ENCODE measurements at places on chromosomes 1 and 21. TPM values are rescaled to one million over a fixed set of nuclear protein-coding genes. Genes with fewer than 3 reads are reported as not detected.

OR2T2 gene
- not detected for total RNA-seq

DLGAP3 gene
- 0.05 TPM for total RNA-seq

OR2L13 gene
- not detected for total RNA-seq

BATF3 gene
- 3.3 TPM for total RNA-seq

CADM3 gene
- total RNA-seq = 0.47 TPM

INTS11 gene
- total RNA-seq = 87.4 TPM

CHRM3 gene
- total RNA-seq = 0.20 TPM

ZC3H12A gene
- total RNA-seq = 8.6 TPM

KANK4 gene
- total RNA-seq = 27.2 TPM

MAP1LC3C gene
- total RNA-seq = not detected

PTPN14 gene
- 13.8 TPM for total RNA-seq

S100A12 gene
- not detected for total RNA-seq

LCE1C gene
- total RNA-seq = not detected

NR5A2 gene
- total RNA-seq = 0.10 TPM

SIM2 gene
- total RNA-seq = 1.8 TPM

SPRR1B gene
- not detected for total RNA-seq

GPR25 gene
- total RNA-seq = not detected

FCRLA gene
- 2.0 TPM for total RNA-seq

MTFR1L gene
- total RNA-seq = 45.0 TPM

LENEP gene
- total RNA-seq = not detected

TINAGL1 gene
- total RNA-seq = 15.3 TPM

HSD3B1 gene
- total RNA-seq = not detected

SH3BGR gene
- 3.2 TPM for total RNA-seq

IPP gene
- 7.8 TPM for total RNA-seq

DUSP10 gene
- 51.8 TPM for total RNA-seq

BARHL2 gene
- not detected for total RNA-seq

THEM5 gene
- total RNA-seq = not detected

MIXL1 gene
- not detected for total RNA-seq

PLPP3 gene
- total RNA-seq = 17.2 TPM

FCGR1A gene
- total RNA-seq = not detected

GJA8 gene
- not detected for total RNA-seq

CYP4B1 gene
- not detected for total RNA-seq

CAMTA1 gene
- total RNA-seq = 219 TPM

GPATCH2 gene
- total RNA-seq = 15.7 TPM

FAAH gene
- 0.69 TPM for total RNA-seq

ERICH3 gene
- total RNA-seq = not detected

SPATA17 gene
- total RNA-seq = 0.22 TPM

LAMB3 gene
- 31.5 TPM for total RNA-seq

LINGO4 gene
- not detected for total RNA-seq

TSPAN2 gene
- 1.4 TPM for total RNA-seq

CNKSR1 gene
- not detected for total RNA-seq

NES gene
- 0.37 TPM for total RNA-seq

Data from M059J (cell line).